ENCODE measurements at places on chromosomes 7 and 10. TPM values are rescaled to one million over a fixed set of nuclear protein-coding genes. Genes with fewer than 3 reads are reported as not detected.

CYP2W1 gene
- not detected for total RNA-seq

MLXIPL gene
- total RNA-seq, result not detected

RBAK gene
- total RNA-seq, result 8.4 TPM

RAB18 gene
- total RNA-seq, result 41.1 TPM

GPR158 gene
- not detected for total RNA-seq

AS3MT gene
- 0.58 TPM for total RNA-seq

CCDC3 gene
- total RNA-seq, result 1.8 TPM

TLX1 gene
- total RNA-seq, result not detected

DNA sequence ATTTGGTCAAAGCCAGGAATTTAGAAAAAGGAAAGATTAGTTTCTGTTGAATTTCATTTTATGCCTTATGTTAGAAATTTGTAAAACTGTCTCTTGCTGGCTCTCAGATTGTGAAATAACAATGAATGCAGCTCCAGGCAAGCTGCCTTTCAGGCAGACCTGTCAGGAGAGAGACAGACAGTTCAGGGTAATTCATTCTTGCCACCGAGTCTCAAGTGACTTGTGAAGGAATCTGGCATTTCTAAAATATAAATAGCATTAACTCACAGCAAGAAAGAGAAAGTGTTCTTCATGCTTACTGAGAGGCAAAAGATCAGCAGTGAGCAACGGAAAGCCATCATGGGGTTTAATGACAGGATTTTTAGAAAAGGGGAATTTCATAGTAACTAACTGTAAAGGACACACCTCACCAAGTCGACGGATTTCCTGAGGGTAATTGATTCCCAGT lies 442.3 kb upstream of the AKR1E2 start:
- DNase-seq, result no peak

- DNase-seq, result no peak
Observed at GRCh38 chr10:35215107-35215506, 88.5 kb downstream of the CREM start.

DNA sequence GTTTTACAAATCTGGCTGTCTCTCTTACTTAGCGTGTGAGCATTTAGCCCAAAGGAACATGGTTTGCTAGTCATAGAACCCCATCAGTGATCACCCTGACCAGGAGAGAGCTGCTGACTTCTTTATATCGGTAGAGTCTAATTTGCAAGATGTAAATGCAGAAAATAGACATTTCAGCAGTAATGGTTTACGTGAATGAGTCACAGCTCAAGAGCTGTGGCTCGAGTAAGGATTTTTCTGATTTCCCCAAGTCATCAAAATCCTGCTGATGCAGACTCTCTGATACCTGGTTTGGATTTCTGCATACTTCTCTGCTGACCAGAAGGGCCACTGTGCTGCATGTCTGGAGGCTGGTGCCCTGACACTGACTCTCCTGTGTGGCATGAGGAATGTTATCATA lies 25.7 kb downstream of the NUB1 start:
- no peak for DNase-seq

DNA sequence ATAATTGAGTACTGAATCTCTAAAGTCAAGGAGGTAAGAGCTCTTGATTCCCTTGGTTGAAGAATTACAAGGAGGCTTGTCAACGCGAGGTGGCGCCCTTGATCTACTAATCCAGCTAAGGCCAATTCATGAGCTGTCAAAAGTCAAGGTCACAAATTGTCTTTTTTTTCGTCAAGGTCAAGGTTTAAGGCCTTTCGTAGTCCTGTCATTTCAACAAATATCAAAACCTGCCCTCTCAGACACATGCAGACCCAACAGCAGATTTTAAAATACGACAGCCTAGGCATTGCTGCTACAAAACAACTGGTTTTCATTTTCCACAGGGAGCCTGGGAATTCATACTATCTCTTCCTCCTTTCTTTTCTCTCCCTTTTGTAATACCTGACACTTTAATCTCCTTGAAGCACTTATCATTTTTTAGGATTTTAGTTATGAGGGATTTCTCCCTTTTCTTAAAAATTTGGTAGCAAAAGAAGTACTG lies 3.6 kb downstream of the HOXA13 start:
- DNase-seq, result no peak

DNA sequence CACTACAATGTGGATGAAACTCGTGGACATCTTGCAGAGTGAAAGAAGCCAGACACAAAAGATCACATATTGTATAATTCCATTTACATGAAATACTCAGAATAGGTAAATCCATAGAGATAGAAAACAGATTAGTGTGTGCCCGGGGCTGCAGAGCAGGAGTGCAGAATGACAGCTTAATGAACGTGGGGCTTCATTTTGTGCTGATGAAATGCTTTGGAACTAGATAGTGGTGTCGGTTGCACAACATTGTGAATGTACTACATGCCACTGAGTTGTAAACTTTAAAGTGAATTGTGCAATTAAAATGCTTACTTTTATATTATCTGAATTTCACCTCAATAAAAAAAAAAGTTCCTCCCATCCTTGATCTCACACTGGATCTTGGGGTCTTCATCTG lies 31.8 kb upstream of the CARD11 start:
- DNase-seq, result no peak

GRCh38 chr7:67406976-67407375 lies 410.3 kb downstream of the TYW1 start:
- no peak for DNase-seq

DNA sequence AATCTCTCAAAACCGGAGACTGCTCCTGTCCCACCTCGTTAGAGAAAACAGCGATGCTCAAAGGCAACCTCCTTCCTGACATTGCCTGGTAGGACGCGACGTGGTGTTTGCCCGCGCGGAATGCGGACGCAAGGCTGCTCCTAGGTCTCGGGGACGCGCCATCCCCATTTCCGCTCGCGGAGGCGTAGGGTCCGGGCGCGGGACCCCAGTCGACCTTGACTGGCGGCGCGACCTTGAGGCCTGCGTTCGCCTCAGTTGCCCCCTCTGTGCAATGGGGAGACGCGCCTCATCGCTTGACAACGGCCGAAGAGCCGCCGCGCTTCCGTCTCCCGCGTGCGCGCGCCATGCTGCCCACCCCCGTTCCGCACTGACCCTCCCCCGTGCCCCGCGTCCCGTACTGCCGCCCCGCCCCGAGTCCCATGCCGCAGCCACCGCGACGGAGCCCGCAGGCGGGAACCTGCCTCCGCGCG lies 412 bp upstream of the PPIA start:
- DNase-seq, result no peak

DNA sequence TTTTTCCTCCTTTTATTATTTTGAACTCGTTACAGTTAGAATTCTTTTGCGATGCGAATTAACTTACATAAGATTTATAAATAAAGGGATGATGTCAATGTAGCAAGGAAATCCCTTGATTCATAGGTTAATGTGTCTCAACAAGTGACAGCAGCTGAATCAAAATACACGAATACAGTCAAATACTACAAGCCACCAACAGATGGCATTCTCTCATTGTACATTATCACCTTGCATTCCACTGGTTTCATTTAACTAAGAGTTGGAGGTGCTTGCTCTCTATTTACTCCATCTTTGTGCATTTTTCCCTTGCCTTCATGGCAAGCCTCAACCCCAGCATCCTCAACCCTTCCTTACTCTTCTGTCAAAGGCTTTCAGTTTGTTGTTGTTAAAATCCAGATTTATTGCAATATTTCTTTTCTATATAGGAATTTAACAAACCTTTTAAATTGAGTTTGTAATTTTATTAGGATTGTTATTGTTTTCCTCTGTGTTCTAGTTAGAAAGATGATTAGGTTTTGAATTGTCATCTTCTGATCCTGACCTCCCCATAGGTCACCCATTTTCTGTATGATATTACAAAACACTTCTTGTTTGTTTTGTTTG lies 78.3 kb downstream of the SLC25A40 start:
- peak; percentile 34 for DNase-seq

- no peak for DNase-seq
Observed at GRCh38 chr10:11063856-11064255, 46.2 kb downstream of the CELF2 start.

DNA sequence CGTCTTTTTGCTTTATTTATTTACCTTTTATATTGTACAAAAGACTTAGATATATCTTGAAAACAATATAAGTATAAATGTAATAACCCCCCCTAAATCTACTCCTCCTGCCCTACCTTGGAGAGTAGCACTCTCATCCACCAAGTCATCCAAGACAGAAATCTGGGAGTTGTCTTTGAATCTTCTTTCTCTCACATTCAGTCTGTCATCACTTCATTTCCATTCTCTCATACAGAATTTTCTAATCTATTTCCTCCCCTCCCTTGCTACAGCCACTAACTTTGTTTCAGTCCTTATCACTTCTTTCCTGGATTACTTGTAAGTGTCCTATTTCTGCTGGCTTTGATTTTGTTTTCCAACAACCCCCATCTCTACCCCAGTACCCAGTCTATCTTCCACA lies 170.6 kb downstream of the SEMA3D start:
- DNase-seq, result no peak

- DNase-seq, result no peak
Observed at GRCh38 chr10:12854988-12855387, 146.5 kb downstream of the CCDC3 start.

- DNase-seq, result no peak
Observed at GRCh38 chr7:43469051-43469450, 113.9 kb upstream of the STK17A start.

- DNase-seq, result no peak
Observed at GRCh38 chr10:34016576-34016975, 682.1 kb upstream of the NRP1 start.

DNA sequence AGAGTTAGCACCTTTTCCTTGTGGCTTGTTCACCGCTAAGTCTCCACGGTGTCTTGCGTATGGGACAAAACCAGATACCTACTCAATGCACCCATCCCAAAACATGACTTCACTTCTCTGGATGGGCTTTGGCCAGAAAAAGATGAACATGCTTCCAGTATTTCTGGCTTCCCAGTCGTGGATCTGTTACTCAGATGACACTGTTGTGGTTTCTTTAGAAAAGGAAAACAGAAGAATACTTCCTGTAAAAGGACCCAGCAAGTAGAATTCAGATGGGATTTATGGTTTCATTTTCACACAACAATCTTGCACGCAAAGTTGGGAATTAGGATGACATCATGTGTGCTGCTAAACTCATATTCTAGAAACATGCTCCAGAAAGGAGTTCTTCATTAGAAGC lies 216.7 kb downstream of the ADAM12 start:
- DNase-seq, result no peak

GRCh38 chr7:48154792-48155413 lies 16.4 kb upstream of the ABCA13 start:
- no peak for DNase-seq
